Nucleus accumbens (tissue), 56 donors: ENCODE measurements at places on chromosomes 1 and 21.

- no peak for DNase-seq
Observed at GRCh38 chr1:198480876-198481275, 59.6 kb downstream of the ATP6V1G3 start.

GRCh38 chr1:172581779-172582178 is 48.8 kb downstream of the SUCO start:
- DNase-seq: no peak

DNA sequence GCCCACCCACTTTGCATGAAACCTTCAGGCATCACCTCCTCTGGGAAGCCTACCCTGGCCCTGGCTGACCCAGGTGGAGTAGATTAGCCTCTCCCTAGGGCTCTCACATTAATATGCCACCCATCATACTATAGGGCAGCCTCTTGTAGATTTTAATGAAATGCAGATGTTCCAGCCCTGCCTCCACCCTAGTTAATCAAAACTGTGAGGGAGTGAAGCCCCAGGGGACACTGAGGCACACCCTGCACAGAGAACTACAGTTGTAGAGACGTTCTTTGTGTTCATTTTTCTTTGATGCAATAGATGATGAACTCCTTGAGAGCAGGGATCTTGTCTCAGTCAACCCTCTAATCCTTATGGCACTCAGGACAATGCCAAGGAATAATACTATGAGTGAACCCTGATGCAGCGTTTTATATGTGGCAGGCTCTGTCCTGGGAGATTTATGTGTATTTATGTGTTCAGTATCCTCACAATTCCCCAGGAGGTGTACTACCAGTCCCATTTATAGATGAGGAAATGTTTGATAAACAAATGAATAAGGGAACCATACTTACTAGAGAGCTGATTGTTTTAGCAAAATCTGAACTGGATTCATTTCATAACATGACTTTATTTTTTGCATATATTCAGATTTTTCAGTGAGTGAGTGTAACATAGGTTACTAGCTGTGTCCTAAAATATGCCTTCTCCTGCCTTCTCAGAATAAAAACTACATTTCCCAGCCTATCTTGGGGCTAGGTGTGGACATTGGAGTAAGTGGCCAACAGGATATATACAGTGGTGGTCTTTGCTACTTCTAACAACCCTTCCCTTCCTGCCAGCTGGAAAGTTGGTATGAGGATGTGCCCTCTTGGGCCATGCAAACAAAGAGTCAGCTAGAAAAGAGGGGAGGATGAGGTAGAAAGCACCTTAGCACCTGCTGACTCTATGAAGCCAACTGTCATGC is 23.5 kb upstream of the PRELP start:
- no peak for DNase-seq

DNA sequence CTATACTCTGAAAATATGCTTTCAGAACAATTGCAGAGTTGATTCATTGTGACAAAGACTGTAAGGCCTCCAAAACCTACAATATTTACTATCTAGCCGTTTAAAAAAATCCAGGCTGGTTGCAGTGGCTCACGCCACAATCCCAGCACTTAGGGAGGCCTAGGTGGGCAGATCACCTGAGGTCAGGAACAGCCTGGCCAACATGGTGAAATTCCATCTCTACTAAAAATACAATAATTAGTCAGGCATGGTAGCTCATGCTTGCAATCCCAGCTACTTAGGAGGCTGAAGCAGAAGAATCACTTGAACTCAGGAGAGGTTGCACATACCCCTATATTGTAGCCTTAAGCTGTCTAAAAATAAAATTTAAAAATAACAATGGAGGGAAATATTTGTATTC is 5.3 kb upstream of the TFF2 start:
- DNase-seq: no peak

- DNase-seq: no peak
Observed at GRCh38 chr1:62991152-62991551, 207.2 kb downstream of the ATG4C start.
